ENCODE measurements at places on chromosomes 2 and 18.

DNA sequence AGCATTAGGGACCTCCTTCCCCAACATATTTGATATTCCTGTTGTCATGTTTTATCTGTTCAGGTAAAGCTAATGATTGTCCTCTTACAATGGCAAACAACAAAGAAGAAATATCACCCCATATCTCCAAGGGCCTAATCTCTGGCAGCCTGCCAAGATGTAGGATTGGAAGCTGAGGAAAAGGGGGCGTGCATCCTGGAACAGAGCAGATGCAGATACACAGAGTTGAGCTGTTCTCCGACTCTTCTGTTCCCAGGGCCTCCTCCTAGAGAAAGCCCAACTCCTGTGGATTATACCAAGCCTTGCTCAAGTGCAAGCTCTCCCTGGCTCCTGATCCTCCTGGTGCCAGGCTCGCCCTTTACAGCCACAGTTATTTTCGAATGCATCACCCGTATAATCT, 35.2 kb upstream of the CD207 start:
- DNase-seq = no peak

GRCh38 chr18:79555885-79556284, 123.7 kb upstream of the CTDP1 start:
- DNase-seq = no peak

- DNase-seq = no peak
These were observed 154.1 kb downstream of the SMAD7 start for GRCh38 chr18:48796491-48797205.

DNA sequence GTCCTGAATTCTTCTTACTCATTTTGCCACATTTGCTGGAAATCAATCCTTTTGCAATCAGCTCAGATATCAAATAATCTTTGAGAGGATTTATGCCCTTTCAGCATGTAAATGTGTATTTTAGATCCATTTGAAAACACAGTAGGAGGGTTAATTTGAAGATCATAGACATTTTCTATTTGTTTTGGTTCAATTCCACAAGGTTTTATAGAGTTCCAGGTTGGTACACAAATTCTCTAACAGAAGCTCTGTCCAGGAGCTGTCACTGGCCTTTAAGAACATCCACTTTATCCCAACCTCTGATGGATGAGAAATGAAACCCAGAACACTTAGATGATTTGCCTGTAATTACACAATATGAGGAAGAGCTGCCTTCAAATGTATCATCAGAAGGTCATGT, 157.3 kb upstream of the CHAC2 start:
- DNase-seq = no peak

DNA sequence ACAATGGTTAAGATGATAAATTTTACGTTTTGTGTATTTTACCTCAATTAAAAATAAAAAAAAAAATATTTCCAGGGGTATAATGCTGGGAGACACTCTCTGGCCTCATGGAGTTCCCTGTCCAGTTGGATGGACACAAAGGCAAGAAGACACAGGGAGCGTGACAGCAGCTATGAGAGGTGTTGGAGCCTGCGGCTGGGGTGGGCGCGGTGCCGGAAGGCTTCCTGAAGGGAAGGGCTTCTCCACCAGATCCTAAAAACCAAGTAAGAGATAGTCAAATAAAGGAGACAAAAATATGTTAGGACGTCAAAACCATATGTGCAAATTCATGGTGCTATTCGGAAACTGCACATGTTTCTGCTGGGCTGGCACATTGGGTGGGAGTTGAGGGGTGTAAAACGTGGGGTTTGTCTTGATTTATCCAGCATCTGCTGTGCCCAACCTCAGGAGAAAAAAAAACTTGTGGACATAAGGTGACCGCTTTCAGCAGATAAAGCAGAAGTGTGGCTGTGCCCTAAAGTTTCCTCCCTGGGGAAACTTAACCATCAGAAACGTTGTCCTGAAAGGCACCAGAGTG, 467.6 kb downstream of the RNF144A start:
- no peak for DNase-seq

- no peak for DNase-seq
These were observed 54.8 kb downstream of the NBAS start for GRCh38 chr2:15506229-15506819.

GRCh38 chr2:220394433-220394832, 767.0 kb downstream of the SLC4A3 start:
- DNase-seq = no peak

- DNase-seq = no peak
These were observed 23.4 kb downstream of the DAPL1 start for GRCh38 chr2:158818511-158818910.

DNA sequence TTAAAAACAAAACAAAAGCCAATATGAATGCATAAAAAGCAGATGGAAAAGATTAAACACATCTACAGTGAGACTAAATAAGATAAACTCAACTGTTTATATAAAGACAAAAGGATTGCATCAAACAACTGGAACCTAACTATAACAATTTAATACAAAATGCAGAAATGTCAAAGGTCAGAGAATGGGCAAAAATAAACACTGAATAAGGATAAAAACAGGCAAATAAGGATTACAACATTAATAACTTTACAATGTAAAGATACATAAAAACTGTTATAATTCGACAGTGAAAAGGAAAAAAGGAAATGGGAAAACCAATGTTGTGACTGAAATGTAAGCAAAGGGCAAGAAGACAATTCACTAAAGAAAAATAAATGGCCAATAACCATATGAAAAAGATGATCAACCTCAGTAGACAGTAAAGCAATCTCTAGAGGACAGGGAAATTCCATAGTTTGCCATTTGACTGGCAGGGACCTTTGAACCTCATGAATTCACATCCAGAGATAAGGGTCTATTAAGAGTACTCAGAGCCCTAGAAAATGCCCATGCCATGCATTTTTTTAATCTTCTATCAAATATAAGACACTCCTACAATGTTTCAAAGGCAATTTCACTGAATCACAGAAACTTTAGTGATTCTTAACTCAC, 83.7 kb downstream of the TMEM131 start:
- DNase-seq = no peak

DNA sequence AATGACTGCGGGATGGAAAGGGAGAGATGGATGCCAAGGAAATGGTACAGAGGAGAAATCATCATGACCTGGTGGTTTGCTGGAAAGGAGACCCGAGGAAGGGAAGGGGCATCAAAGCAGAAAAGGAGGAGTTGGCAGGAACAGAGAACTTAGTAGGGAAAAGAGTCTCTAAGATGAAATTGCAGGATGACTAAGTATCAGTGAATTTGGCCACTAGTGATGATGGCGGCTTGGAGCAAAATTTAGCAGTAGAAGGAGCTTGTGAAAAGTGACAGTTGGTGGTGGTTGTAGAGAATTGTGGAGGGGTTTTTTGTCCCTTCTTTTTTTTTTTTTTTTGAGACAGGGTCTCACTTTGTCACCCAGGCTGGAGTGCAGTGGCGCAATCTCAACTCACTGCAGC, 10.1 kb downstream of the METAP1D start:
- no peak for DNase-seq

DNA sequence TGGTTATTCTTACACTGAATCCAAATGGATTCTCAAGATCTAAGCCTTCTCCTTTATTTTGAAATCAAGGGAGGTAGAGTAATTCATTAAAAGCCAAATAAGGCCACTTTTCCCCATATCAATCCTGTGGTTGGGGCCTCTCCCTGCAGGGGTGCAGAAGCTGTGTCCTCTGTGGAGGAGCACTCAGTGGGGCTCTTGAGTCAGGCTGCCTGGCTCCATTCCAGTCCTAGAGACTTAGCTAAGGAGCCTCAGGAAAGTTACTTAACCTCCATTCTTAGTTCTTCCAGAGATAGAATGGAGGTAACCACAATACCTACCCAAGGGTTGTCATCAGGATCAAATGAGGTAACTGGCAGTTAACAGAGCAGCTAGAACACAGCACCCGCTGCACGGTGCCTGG, 564.3 kb downstream of the CMPK2 start:
- DNase-seq = no peak

DNA sequence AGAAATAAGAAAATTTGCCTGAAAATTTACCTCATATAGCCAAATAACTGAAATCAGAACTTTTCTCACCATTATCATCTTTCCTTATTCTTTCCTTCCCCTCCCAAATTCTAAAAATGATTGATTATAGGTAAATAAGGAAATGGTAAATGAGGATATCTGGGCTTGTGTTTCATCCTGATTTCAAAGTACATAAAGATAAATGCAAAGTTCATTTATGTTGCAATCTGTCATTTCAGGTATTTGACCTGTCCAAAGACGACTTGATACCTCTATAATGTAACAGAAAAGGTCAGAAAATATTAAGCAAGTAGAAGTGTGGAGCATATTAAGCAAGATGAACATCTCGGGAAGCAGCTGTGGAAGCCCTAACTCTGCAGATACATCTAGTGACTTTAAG, 3.4 kb downstream of the RBBP8 start:
- no peak for DNase-seq

DNA sequence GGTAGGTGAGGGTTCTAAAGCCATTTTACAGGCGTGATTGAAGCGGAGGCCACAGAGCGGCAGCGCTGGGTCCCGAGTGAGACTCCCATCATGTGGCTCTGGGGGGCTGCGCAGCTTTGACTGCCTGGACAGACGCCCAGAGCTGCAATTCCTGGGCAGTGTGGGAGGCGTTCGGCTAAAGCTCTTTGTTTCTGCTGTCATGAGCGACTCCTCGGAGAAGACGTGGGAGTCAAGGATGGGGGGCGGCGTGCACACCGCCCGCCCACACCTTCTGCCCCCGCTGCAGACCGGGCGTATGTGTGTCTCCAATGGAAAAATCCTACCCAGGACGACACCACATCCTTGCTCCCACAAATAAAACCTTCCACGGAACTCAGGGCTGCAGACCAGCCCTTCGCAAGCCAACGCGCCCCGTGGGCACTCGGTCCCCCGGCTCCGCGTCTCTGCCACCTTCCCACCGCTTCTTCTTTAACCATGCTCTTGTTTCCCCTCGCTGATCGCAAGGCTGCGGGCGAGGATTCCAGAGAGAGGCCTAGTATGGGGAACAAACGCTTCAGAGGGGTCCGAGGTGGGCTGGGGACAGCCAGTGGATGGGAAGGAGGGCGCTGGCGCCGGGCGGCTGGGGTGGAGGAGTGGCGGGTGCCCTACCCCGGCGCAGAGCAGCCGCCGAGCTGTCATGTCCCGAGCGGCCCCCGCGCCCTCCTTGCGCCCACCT, 680 bp upstream of the LBH start:
- DNase-seq = peak; percentile 47

DNA sequence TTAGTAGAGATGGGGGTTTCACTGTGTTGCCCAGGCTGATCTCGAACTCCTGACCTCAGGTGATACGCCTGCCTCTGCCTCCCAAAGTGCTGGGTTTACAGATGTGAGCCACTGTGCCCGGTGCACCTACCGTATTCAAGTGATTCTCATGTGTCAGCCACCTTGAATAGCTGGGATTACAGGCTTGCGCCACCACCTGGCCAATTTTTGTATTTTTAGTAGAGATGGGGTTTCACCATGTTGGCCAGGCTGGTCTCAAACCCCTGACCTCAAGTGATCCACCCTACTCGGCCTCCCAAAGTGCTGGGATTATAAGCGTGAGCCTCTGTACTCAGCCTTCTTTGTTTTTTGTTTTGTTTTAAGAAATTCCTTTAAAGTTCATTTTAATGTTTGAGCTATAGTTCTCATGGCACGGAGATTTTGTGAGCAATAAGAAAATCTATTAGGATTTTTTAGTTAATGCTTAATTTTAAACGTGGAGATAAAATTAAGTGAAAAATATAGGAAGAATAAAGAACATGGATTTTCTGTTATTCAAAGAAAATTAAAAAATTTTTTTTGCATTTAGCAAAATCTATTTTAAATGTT, 242.6 kb downstream of the PHLPP1 start:
- no peak for DNase-seq

GRCh38 chr2:57156231-57156924, 890.2 kb upstream of the VRK2 start:
- DNase-seq = no peak

DNA sequence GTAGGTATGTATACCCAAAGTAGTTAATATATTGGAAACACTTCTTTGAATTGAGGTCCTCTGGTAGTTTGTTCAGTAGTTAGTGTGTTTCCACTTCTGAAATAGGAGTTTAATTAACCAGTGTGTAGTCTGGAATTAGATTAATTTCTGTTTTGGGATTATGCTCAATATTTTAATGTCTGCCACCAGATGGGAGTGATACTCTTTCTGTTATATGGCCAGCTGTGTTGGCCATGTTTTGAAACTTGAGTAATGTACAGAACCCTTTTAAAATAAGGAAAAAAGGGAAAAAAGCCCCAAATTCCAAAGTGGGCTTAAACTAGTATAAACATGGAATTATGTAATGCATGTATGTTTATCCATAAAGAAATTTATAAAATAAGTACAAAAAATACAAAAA, 147.7 kb downstream of the CTNNA2 start:
- DNase-seq = no peak

- DNase-seq = no peak
These were observed 5.6 kb upstream of the PUS10 start for GRCh38 chr2:61023670-61024069.

GRCh38 chr18:42920621-42921020, 194.9 kb downstream of the RIT2 start:
- DNase-seq = no peak

GRCh38 chr2:235227590-235227989, 266.3 kb upstream of the AGAP1 start:
- no peak for DNase-seq

DNA sequence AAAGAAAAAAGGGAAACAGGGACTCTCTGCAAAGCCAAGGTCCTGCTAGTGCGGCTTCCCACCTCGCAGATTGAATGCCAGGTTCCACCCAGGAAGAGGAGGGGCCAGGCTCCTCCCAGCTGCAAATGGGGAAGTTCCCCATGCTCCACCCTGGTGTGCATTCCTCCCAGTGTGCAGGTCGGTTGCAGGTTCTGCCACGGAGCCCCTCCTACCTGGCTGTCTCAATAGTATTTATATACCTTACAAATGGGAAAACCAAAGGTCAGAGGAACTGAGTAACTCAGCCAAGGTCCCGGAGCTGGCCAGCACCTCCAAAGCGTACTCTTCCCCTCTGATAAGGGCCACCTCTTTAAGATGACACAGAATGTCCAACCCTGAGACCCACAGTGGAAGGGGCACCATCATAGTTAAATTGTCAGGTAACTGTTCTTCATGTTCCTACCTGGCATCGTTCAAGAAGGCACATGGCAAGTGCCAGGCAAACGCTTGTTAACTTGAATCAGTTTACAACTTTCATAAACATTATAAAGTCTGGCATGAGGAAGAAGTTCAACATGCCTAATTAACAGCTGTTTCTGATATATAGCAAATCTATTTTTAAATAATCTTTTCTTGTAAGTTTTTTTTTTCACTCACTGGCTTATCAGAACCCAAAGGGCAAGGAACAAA, 35.5 kb downstream of the POU3F3 start:
- no peak for DNase-seq

- no peak for DNase-seq
These were observed 2.9 kb downstream of the RUFY4 start for GRCh38 chr2:218072002-218072401.

DNA sequence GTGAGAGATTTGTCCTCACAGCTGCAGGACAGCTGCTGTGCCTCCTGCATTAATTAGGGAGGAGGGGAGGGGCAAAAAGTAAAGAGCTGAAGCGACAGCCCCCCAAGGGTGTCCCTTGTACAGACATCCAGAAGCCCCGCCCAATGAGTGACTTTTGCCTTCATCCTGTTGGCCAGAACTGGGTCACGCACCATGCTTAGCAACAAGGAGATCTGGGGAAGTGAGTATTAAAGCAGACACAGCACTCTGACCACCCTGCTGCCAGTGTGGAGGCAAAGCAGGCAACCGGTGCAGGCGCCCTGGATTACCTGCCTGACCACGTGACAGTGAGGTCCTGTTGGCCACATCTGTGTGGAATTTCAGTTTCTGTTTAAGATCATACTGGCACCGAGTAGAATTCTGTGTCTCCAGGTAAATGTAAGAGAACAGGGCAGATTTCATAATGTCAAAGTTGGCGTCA, 21.5 kb upstream of the BIN1 start:
- no peak for DNase-seq
